Ascending aorta (tissue), 2 donors: ENCODE measurements at places on chromosomes 4 and X. TPM values are rescaled to one million over a fixed set of nuclear protein-coding genes. Genes with fewer than 3 reads are reported as not detected.
A peak's percentile ranks its signal among the peaks of the same experiment; 100 is the strongest.

Gene PDE6B
- not detected for total RNA-seq

Gene AREG
- 4.0 TPM for total RNA-seq

Gene ZDHHC15
- total RNA-seq: 6.4 TPM

Gene RTL9
- total RNA-seq: not detected

Gene ERAS
- not detected for total RNA-seq

Gene NXF2B
- not detected for total RNA-seq

DNA sequence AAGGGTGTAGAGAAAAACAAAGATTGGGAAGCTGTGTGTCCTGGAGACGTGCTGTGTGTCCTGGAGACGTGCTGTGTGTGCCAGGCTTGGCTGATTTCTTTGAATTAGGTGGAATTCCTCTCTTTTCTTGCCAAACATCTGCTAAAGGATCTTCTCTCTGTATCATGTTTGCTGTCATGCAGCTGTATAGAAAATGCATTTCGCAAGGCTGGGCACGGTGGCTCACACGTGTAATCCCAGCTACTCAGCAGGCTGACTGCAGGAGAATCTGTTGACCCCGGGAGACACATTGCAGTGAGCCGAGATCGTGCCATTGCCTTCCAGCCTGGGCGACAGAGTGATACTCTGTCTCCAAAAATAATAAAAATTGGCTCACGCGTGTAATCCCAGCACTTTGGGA, 187.0 kb downstream of the CRLF2 start:
- no peak for DNase-seq
- no peaks in the 10 kb centered on the region for H3K4me1 ChIP-seq
- H3K27me3 ChIP-seq: no peaks in the 10 kb centered on the region
- H3K36me3 ChIP-seq: no peaks in the 10 kb centered on the region
- no peak overlapping the region for H3K27ac ChIP-seq

DNA sequence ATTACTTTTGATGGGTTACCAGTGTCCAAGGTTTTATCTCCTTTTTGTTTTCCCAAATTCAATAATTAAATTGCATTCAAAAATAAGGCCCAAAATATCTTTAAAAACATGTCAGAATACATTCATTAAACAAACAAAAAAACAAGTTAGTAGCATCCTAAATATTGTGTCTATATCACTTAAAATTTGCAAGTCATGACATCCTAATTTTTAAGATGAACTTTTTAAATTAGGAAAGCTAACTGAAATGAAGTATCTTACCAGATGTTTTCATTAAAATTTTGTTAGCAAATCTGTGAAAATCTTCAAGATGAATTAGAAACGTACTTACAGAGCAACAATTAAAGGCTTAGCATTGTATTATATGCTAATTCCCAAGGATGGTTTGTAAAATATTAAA, 962 bp upstream of the CFAP299 start:
- H3K4me1 ChIP-seq: no peaks in the 10 kb centered on the region
- no peak overlapping the region for H3K4me3 ChIP-seq
- H3K27me3 ChIP-seq: peaks cover 4% of the 10 kb centered on the region
- no peak for DNase-seq

- no peak overlapping the region for H3K4me3 ChIP-seq
- H3K36me3 ChIP-seq: no peaks in the 10 kb centered on the region
- H3K4me1 ChIP-seq: no peaks in the 10 kb centered on the region
- no peaks in the 10 kb centered on the region for H3K27me3 ChIP-seq
These were observed 8.6 kb downstream of the F9 start for GRCh38 chrX:139538907-139539790.

DNA sequence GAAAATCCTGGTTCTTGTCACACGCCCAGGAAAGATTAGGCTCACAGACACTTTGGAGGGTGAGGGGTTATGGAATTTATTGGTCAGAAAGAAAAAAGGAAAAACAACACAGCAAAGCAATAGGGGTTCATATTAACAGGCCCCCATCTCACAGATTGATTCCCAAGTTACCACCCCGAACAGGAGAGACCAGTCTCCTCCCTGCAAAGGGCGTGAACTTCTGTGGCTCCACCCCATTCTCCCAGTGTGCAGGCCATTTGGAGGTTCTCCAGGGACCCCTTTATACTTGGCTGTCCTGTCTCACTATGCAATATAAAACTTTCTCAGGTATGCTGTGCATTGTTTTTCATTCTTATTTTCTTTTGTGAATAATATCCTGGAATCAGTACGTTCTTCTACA, 7.4 kb downstream of the FGF2 start:
- H3K36me3 ChIP-seq: no peaks in the 10 kb centered on the region
- H3K27me3 ChIP-seq: no peaks in the 10 kb centered on the region
- H3K27ac ChIP-seq: no peak overlapping the region
- peaks cover 4% of the 10 kb centered on the region for H3K4me1 ChIP-seq
- H3K4me3 ChIP-seq: no peak overlapping the region

- no peaks in the 10 kb centered on the region for H3K36me3 ChIP-seq
- peak overlapping the region; percentile 29 for H3K27ac ChIP-seq
- no peaks in the 10 kb centered on the region for H3K27me3 ChIP-seq
- no peaks in the 10 kb centered on the region for H3K4me1 ChIP-seq
These were observed 25.1 kb downstream of the PIR start for GRCh38 chrX:15468036-15468435.

DNA sequence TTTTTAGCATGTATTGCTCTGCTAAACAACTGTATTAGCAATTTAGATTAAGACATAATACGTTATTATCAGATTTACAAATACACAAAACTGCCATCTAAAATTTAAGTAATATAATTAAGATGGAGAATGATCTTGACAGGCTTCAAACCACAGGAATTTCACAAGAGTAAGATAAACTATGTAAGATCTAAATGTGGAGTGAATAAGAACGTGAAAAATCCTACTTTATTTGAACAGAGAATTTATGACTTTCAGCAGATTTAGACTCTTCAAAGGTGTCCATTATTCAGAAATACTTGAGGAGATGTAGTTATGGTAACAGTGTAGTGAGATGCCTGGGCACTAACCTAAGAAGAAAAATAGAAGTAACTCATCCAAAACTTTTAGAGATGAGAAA, 73.2 kb downstream of the SLC4A4 start:
- H3K27ac ChIP-seq: no peak overlapping the region
- no peaks in the 10 kb centered on the region for H3K36me3 ChIP-seq
- no peaks in the 10 kb centered on the region for H3K4me1 ChIP-seq
- DNase-seq: no peak
- H3K4me3 ChIP-seq: no peak overlapping the region
- H3K27me3 ChIP-seq: no peaks in the 10 kb centered on the region

DNA sequence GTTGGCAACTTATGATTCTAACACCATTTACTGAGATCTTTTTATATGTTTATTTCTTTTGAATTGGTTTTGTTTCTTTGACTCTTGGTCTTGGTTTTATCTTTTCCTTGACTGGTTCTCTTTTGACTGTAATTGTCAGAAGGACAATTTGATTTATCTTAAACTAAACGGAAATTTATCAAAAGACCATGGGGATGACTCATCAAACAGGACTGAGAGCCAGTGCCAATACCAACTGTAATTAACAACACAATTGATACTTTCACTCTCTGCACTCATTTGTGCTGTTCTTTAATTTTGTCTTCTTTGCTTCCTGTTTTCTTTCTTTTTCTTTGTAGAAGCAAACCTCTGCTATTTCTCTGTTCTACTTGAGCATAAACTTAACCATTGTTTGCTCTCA, 776.8 kb downstream of the CCSER1 start:
- H3K27me3 ChIP-seq: no peaks in the 10 kb centered on the region
- DNase-seq: no peak
- H3K4me1 ChIP-seq: no peaks in the 10 kb centered on the region
- no peak overlapping the region for H3K27ac ChIP-seq
- H3K36me3 ChIP-seq: no peaks in the 10 kb centered on the region

GRCh38 chrX:13396924-13397323, 77.1 kb upstream of the ATXN3L start:
- no peaks in the 10 kb centered on the region for H3K36me3 ChIP-seq
- no peaks in the 10 kb centered on the region for H3K27me3 ChIP-seq

DNA sequence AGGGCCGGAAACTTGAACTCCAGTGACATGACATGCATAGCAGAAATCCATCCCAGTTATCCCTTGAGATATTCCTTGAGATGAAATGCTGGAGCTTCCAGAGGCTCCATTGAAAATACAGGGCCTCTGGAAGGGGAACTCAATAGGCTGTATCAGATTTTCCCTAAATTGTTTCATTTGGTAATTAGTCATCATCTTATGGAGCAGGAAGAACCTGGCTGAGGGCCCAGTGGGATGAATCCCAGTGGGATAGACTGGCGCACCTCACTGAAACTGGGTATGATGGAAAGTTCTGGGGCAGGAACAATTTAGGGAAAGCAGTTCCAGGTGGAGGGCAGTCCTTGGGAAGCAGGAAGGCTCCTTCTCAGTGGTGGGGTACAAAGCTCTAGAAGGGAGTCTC, 307.8 kb upstream of the DIPK2B start:
- DNase-seq: no peak
- peaks cover 19% of the 10 kb centered on the region for H3K4me1 ChIP-seq
- H3K4me3 ChIP-seq: no peak overlapping the region
- H3K27ac ChIP-seq: peak overlapping the region; percentile 70
- no peaks in the 10 kb centered on the region for H3K27me3 ChIP-seq

DNA sequence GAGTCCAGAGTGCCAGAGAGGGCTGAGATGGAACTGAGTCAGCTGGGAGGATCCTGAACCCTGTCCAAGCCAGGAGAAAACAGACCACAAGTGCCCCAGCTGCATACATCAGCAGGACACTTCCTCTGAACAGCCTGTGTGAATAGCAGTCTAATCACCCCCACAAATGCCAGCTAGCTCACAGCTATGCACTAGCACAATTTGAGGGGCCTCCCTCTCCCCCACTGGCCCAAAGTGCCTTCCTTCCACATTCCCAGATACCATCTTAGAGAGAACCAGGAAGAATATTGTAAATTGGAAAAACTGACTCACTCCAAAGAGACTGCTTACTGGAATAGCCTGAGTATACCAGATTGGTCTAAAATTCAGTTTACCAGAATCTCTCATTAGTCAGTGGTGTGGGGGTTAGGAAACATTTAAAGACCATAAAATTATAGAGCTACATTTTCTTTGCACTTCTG, 292.6 kb upstream of the KLF3 start:
- H3K36me3 ChIP-seq: no peaks in the 10 kb centered on the region
- no peak for DNase-seq
- H3K27ac ChIP-seq: peak overlapping the region; percentile 45
- H3K4me1 ChIP-seq: no peaks in the 10 kb centered on the region

- no peak overlapping the region for H3K27ac ChIP-seq
- H3K4me3 ChIP-seq: no peak overlapping the region
- no peaks in the 10 kb centered on the region for H3K4me1 ChIP-seq
- H3K36me3 ChIP-seq: no peaks in the 10 kb centered on the region
These were observed 57.0 kb upstream of the RAP1GDS1 start for GRCh38 chr4:98204236-98204553.
